ENCODE measurements at places on chromosomes 6 and 20. TPM values are rescaled to one million over a fixed set of nuclear protein-coding genes. Genes with fewer than 3 reads are reported as not detected.
A peak's percentile ranks its signal among the peaks of the same experiment; 100 is the strongest.

The PLN gene
- total RNA-seq: not detected

GRCh38 chr20:63173552-63174191, 42.3 kb downstream of the YTHDF1 start:
- peaks cover 56% of the 10 kb centered on the region for H3K27me3 ChIP-seq
- no peak overlapping the region for H3K27ac ChIP-seq
- no peak overlapping the region for H3K4me3 ChIP-seq
- peaks cover 41% of the 10 kb centered on the region for H3K4me1 ChIP-seq

DNA sequence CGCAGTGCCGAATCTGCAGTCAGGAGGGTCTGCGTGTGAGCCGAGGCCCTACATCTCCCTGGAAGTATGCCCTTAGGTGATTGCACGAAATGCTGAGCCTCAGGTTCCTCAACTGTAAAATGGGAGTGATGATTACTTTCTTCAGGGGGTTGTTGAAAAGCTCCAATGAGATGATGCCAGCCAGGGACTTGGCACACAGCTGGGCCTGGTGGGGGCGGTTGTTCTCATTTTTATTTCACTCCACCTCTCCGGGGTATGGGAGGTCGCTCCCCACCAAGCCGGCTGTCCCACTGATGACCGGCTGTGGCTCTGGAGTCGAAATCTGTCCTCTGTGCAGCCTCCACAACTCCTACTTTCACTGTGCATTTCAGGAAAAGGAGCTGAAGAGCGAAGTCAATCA, 8.1 kb downstream of the PCK1 start:
- H3K4me1 ChIP-seq: peaks cover 2% of the 10 kb centered on the region
- no peak overlapping the region for H3K4me3 ChIP-seq
- H3K27ac ChIP-seq: no peak overlapping the region
- no peaks in the 10 kb centered on the region for H3K36me3 ChIP-seq
- no peak for DNase-seq

GRCh38 chr20:33629979-33630378, 32.1 kb upstream of the C20orf144 start:
- DNase-seq: no peak
- H3K36me3 ChIP-seq: peaks cover 12% of the 10 kb centered on the region
- no peaks in the 10 kb centered on the region for H3K4me1 ChIP-seq

DNA sequence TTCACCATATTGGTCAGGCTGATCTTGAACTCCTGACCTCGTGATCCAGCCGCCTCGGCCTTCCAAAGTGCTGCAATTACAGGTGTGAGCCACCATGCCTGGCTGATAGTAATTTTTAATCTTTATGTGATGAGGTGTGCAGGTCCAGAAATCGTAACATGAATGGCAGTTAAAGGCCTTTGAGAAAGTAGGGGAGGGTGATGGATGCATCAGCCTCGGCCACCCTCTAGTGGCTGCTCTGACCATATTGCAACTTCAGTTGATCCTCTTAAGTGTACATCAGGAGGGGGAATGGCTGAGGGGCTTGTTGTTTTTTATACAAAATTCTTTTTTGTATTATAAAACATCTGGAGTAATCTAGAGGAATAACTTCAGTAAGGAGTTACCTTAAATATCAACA, 193.0 kb downstream of the ZFAND3 start:
- no peak overlapping the region for H3K27ac ChIP-seq
- 0 out of 2 replicates have a peak, but pooled peaks cover 2% of the 10 kb centered on the region for H3K36me3 ChIP-seq
- H3K27me3 ChIP-seq: no peaks in the 10 kb centered on the region
- H3K4me1 ChIP-seq: no peaks in the 10 kb centered on the region
- DNase-seq: peak; percentile 10
- H3K4me3 ChIP-seq: no peak overlapping the region

DNA sequence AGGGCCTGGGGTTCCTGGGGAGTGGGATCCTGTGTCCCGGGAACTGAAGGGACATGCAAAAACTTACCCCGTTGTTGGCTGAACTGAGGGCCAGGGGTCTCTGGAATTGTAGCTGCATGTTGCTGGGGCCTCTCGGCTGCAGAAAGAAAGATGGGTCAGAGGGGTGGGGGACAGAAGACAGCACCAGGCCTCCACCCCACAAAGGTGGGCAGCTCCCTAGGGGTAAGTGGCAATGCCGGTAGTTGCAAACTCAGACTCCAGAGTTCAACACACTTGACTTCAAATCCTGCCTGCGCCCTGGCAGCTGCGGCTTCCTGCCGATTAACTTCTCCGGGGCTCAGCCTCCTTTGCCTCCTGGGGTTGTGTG, 4.8 kb downstream of the ZBP1 start:
- H3K36me3 ChIP-seq: no peaks in the 10 kb centered on the region
- no peak for DNase-seq
- H3K4me3 ChIP-seq: no peak overlapping the region
- no peak overlapping the region for H3K27ac ChIP-seq
- no peaks in the 10 kb centered on the region for H3K27me3 ChIP-seq
- no peaks in the 10 kb centered on the region for H3K4me1 ChIP-seq

- H3K27ac ChIP-seq: no peak overlapping the region
- no peaks in the 10 kb centered on the region for H3K36me3 ChIP-seq
- DNase-seq: no peak
- no peaks in the 10 kb centered on the region for H3K4me1 ChIP-seq
- no peak overlapping the region for H3K4me3 ChIP-seq
Observed at GRCh38 chr6:21321531-21321930, 272.0 kb upstream of the SOX4 start.

DNA sequence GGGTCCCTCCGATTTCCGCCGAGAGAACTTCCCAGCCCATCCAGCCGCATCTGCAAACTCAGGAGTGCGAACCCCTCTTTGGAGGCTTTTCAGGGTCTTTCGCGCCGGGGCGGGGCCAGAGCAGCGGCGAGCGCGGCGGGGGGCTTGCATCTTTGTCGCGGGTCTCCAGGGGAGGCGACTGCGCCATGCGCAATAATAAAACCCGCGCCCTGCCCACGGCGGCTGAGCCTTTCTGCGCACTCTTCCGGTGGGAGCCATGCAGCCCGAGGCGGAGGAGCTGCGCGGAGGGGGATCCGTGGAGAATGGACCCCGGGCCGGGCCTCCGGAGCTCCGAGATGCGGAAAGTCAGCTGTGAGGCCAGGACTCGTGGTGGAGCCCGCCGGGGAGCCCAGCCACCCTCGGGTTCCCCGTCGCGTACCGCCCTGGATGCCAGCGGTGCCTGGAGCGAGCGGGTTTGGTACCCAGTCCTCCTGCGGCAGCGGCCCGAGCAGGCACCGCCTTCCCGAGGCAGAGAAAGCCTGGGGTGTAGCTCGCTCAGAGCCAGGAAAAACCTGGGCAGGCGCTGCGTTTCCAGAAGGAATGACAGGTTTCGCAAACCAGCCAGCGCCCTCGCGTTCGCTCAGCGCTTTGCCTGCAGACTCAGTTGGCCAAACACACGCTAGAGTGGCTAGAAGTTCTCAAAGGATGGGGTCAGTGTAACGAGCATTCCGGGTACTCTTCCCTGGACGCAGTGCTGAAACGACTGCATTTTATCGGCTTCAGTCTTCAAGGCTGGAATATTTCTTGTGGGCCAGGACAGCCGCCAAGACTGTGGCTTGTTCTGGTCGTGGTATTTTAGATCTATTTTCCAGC, 1.2 kb downstream of the AKAP12 start:
- H3K27me3 ChIP-seq: 0 out of 2 replicates have a peak, but pooled peaks cover 3% of the 10 kb centered on the region
- no peak for DNase-seq
- peaks cover 3% of the 10 kb centered on the region for H3K4me1 ChIP-seq
- H3K27ac ChIP-seq: no peak overlapping the region
- H3K4me3 ChIP-seq: peak overlapping the region; percentile 97

DNA sequence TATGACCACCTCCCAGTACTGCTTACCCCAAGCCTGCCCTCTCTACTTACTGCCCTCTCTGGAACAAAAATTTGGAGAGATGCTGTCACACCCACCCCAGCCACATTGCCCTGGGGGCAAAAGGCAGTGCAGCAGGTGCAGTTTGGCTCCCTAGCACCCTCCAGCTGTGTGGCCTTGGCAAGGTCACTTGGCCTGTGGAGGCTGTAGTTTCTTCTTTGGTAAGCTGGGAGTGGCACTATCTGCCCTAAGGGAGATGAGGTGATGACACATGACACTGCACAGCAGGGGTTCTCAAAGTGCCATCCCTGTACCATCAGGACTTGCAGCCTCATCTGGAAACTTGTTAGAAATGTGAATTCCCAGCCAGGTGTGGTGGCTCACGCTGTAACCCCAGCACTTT, 44.8 kb downstream of the TAF8 start:
- no peak overlapping the region for H3K27ac ChIP-seq
- DNase-seq: no peak
- no peak overlapping the region for H3K4me3 ChIP-seq
- H3K4me1 ChIP-seq: 0 out of 2 replicates have a peak, but pooled peaks cover 7% of the 10 kb centered on the region

The ANGPT4 gene
- 0.06 TPM for total RNA-seq

The TNFRSF21 gene
- 52.4 TPM for total RNA-seq

DNA sequence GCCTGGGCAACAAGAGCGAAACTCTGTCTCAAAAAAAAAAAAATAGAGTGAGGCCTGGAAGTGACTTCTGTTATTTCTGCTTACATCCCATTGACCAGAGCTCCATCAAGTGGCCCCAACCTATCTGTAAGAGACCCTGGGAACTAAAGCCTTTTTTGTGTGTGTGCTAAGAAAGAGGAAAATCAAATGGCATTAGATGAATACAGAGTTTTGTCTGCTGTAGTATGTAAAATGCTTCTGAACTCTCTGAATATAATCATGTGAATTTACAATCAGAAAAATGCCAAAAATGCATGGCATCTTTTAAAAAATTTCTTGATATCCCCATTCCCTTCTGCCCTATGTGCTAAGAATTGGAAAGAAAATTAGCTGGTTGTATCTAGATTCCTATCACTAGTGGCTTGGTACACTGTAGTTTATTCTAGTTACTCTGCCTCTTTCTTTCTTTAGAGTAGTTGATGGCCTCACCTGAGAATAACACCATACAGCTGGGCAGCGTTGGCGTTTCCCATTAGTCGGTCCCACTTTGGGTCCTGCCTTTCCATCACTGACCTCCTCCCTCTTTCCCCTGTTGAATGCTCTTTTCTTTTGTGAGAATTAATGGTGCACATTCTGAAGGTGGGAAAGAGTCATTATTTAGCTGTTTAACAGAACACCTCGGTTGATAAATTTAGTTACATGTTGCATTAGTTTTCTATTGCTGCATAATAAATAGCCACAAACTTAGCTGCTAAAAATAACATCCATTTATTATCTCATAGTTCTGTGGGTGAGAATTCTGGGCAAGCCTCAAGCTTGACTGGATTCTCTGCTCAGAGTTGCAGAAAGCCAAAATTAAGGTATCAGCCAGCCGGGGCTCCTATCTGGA, 38.2 kb downstream of the SAMD5 start:
- no peak overlapping the region for H3K4me3 ChIP-seq
- H3K36me3 ChIP-seq: no peaks in the 10 kb centered on the region
- no peak for DNase-seq
- no peak overlapping the region for H3K27ac ChIP-seq

- no peak overlapping the region for H3K4me3 ChIP-seq
- H3K27me3 ChIP-seq: no peaks in the 10 kb centered on the region
- no peaks in the 10 kb centered on the region for H3K36me3 ChIP-seq
- DNase-seq: no peak
Observed at GRCh38 chr20:5612581-5613301, 137.5 kb upstream of the SHLD1 start.

DNA sequence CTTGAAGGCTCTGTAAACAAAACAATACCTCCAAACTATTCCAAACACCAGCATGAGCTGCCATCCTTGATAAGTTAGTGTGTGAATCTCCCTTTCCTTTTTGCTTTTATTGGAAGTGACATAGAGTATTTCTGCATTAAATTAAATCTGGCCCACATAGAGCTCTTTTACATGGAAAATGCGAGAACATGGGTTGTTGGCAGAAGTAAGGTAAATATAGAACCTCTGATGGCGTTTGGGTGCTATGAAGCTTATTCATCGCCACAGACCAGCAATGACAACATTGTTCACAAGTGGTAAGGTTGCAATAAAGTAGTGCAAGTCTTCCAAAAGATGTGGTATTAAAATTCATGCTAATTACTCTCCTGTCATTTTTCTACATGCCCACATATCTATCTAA, 445.8 kb upstream of the JAG1 start:
- no peak for DNase-seq
- no peaks in the 10 kb centered on the region for H3K27me3 ChIP-seq
- no peak overlapping the region for H3K27ac ChIP-seq
- no peaks in the 10 kb centered on the region for H3K4me1 ChIP-seq
- H3K36me3 ChIP-seq: no peaks in the 10 kb centered on the region

DNA sequence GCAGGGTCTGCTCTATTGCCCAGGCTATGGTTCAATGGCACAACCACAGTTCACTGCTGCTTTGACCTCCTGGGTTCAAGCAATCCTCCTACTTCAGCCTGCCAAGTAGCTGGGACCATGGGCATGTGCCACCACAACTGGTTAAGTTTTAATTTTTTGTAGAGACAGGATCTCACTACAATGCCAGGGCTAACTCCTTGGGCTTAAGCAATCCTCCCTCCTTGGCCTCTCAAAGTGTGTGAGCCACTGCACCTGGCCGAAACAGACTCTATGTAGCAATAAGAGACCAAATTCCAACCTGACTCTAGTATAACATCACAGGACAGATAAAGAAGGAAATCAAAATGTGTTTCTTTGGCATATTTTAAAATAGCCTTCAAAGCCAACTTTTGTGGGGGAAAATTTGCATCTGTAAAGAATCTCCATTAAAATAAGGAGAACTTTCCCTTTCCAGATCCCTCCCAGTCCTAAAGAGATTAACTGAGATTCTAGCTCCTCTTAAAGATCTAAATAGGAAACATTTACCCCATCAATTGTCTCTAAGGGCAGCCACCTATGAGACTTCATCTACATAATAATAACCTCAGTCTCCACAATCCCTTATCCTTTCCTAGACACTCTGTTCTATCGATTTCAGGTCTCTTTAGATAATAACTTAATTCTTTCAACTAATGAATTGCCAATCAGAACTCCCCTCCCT, 94.7 kb upstream of the PLCB4 start:
- no peak overlapping the region for H3K27ac ChIP-seq
- H3K4me3 ChIP-seq: peak overlapping the region; percentile 13

The JPH2 gene
- 1.5 TPM for total RNA-seq

DNA sequence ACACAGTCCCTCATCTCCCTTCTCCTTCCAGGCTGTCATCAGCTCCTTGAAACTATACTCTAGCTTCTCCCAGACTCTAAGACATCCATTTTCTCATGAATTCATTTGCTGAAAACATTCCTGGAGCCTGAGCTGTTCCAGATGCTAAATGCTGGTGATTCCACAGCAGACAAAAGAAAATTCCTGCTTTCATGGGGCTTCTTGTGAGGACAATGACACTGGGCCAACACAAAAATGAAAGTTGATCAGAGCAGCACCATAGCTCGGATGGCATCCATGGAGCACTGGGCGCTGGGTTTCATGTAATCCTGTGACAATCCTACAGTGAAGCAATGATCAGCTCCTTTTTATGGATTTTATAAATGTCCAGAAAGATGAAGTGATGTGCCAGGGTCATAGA, 47.4 kb upstream of the STX16 start:
- no peaks in the 10 kb centered on the region for H3K4me1 ChIP-seq
- H3K27ac ChIP-seq: no peak overlapping the region
- DNase-seq: no peak

The OR12D2 gene
- total RNA-seq: not detected

DNA sequence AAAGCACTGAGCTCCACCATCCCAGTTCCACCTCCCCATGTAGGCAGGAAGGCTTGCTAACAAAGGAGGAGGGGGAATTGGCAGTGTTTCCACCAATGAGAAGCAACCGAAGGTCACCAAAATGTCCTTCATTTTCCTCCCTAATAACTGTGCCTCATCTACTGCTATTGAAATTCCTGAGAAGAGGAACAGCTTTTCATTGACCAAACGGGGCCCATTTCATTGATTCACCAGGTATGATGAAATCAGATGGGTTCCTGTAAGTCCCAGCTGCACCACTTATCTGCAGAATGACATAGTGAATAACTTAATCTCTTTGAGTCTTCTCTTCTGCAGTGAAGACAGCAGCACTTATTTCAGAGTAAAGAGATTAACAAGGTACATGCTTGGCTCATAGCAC, 17.3 kb downstream of the TREM1 start:
- H3K4me1 ChIP-seq: no peaks in the 10 kb centered on the region
- no peak for DNase-seq
- no peaks in the 10 kb centered on the region for H3K36me3 ChIP-seq
